ENCODE measurements at places on chromosomes 5 and 9.

GRCh38 chr9:114233491-114234185 lies 78.3 kb downstream of the COL27A1 start:
- DNase-seq: no peak

- no peak for DNase-seq
Observed at GRCh38 chr9:75532233-75533050, 358.0 kb upstream of the PCSK5 start.

DNA sequence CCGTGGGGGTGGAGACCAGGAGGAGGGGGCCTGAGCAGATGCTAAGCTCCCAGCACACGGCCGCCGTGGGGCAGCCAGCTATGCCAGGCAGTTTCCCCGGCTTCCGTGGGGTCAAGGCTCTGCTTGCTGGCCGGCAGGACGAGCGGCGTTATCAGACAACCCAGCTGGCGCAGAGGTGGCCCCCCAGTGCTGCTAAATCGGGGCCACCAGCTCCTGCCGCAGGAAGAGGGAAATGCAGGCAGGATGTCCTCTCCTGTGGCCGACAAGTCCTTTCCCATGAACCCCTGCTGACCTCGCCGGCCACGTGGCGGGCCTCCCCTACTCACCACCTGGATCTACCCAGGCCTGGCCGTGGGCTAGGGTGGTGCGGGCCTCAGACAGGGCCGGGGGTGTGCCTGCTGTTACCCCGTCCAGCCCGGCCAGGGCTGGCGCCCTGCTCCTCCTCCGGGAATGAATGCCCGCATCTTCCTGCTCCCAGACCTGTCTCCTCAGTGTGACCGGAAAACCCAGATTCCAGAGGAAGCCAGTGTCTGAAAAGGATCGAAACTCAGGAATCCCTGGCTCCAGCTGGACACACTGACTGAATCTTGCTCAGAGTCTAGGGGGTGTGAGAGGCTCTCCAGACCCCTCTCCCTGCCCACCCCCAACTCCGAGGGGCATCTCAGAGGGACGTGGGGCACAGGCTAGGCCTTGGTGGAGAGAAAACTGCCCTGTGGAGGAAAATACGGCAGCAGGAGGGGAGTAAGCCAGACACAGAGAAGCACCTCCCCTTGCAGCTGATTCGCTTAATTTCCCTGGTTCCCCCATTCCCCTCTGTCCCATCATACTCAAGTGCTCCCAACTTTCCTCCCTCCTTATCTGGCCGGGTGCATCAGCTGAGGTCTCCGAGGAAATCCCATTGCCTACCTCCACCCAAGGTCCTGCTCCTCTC lies 3.9 kb downstream of the FLT4 start:
- DNase-seq: no peak

- no peak for DNase-seq
Observed at GRCh38 chr5:146173597-146173996, 8.9 kb downstream of the LARS1 start.

DNA sequence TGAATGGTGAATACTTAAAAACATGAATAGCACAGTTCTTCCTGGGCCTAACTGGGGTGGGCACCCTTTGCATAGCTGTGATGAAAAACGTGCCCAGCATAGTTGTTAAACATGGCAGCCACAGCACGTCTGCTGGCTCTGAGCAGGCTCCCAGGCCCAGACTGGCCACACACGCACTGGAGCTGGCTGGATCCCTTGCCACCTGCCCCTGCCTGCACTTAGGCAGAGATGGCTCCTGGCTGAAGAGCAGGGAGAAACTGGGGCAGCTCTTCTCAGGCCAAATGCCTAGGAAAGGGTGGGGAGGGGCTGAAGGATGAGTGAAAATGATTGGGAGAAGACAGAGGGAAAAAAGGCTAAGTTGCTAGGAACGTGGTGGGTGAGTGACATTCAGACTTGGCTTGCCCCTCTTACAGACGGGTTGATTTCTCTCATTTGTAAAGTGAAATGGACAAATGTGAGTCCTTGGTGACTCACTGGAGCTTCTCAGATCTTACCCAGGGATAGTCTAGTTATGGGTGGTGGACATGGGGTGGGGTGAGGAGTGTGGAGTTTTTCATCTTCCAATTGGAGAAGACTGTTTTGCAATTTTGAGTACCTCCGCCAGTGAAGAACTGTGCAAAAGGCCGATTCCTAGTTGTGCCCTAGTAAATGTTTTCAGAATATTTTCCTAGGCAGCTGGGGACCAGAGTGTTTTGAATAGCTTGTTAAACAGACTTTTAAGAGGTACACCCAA lies 42.4 kb downstream of the TRIO start:
- no peak for DNase-seq

- DNase-seq: no peak
Observed at GRCh38 chr9:87644659-87645058, 81.3 kb upstream of the CTSL start.

GRCh38 chr9:111399772-111400563 lies 69.9 kb upstream of the OR2K2 start:
- DNase-seq: no peak

Data from hypothalamus (tissue), 51 donors.